NCI-H524 treated with DMSO at 0.1 percent for 48 hours (cell line): ENCODE measurements at places on chromosomes 2 and 18.
A peak's percentile ranks its signal among the peaks of the same experiment; 100 is the strongest.

GRCh38 chr2:62204998-62205496 is 9.1 kb downstream of the B3GNT2 start:
- no peak for DNase-seq

- DNase-seq, result peak; percentile 42
Observed at GRCh38 chr2:78077633-78078032, 555.5 kb upstream of the LRRTM4 start.

DNA sequence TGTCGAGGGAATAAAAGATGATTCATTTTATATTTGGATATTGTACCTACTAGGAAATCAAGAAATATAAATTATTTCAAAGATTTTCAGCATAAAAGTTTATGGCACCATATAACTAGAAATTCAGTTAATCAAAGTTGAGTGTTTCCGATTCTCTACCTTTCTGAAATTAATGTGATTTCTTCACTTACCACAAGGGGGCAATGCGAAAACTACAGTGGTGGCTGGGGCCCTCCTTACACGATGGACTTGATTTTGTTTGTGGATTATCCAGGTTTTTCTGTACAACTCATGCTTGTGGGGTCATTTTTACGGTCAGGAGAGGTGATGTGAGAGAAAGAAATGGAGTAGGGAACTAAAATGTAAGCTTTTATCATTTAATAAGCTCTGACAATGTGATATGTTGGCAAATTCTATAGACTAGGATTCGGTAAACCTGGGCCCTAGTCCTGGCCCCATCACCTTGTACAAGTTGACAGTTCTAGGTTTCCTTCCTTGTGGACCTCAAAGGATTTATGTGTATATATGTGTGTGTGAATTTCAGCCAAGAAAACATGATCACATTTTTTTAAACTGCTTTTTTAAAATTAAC is 47.6 kb downstream of the G6PC2 start:
- no peak for DNase-seq

DNA sequence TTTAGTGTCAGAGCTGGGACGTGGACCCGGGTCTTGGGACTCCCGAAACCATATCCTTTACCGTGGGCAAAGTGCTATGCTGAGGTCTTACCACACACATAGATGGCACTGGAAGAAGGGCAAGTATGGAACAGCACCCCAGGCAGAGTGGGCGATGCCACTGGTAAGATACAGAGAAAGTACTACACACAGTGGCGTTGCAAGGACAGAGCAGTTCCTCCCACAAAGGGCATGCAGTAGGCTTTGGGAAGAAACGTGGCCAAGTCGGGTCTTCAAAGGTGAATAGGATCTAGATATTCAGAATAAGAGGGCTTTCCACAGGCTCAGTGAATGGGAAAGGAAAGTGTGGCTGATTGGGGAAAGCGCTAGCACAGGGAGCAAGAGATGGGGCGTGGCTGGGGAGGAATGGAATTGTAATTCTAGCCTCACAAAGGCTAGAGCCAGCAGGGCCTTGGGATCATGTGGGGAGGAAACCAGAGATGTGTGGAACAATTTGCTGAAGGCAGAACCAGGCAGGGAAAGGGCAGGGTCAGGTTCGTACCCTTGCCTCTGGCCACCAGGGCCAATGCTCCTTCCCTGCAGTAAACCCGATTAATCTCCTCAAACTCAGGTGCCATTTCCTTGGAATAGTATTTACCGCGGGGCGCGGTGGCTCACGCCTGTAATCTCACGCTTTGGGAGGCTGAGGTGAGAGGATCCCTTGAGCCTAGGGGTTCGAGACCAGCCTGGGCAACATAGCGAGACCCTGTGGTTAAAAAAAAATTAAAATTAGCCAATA is 36.0 kb downstream of the PCBP1 start:
- no peak for DNase-seq

DNA sequence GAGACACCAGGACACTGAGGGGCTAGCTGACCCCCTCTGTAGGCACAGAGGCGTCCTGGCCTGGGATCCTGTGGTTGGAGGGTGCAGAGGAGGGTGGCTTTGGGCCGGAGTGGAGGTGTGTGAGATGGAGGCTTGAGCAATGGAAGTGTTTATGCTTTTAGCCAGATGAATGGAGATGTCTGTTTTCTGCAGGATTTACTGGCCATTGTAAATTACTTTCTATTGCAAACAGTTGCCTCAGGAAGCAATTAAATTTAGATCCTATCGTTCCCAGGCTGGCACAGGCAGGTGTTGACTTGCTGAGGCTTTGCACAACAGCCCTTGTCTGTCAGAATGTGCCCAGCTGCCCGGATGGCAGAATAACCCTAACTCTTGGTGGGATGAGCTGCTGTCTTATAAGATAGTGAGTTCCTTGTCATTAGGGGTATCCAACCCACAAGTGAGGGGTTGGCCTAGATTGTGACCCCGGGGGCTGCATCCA is 1.8 kb upstream of the ARID5A start:
- DNase-seq, result no peak

- no peak for DNase-seq
Observed at GRCh38 chr2:39266139-39266805, 22.5 kb upstream of the CDKL4 start.

DNA sequence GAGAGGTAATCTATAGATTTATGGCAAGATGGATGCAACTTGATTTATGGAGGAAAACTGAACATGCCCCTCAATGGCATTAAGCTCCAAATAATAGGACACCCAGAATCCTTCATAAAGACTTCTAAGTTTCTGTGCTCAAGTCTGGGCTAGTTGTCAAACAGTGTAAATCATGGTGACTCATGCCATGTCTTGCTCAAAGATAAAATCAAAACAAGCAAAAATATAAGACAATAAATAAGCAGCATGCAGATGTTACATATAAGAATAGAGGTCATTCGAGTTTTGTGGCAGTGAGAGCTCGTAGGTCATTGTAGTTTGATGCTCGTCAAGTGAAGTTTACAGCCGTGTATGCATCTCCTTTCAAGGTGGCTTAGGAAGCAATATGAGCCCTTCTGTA is 403.2 kb downstream of the THSD7B start:
- DNase-seq, result no peak

DNA sequence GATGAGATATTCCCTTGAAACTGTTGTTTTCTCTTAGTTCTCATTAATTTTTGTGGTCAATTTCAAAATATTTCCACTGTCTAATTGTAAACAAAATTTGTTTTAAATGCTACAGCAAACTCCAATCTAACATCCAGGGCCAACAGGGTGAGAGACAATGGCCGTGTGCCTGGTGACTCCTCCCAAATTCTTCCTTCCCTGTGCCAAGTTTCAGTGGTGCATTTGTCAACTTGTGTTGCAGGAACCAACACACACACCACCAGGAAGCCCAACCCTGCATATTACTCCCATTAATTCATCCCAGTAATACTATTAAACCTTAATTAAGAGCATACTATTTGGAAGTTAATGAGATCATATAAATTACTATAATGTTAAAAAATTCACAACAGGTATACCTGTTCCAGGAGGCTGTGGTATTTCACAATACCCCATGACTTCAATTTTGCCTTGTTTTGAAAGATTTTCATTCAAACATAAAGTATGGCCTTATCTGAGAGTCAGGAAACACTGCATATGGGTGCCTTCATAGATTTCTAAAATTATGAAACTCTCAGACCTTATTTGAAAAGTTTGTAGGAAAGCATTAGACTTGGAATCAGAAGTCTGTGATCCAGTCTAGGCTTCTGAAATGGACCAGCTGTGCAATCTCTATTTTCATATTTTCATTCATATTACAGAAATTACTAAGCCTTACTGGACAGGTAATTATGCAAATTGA is 1.1 kb downstream of the SERPINB2 start:
- no peak for DNase-seq

GRCh38 chr2:52512760-52513159 is 1254.8 kb upstream of the CHAC2 start:
- no peak for DNase-seq

DNA sequence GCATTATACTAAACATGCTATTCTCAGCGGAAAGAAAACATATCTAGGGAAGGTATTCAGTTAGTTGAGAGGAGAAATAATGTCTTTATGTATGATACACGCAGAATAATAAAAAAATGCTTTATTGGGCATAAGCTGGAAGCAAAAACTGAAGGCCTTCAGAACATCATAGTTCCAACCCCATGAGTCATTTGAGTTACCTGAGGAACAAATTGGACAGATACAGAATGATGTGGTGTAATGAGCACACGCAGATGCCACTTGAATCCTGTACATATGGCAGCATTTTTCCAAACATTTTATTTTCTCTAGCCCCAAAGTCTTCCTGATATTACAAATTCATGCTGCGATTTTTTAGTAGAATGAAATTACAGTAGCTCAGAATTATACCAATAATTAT is 23.2 kb upstream of the TRIB2 start:
- no peak for DNase-seq

DNA sequence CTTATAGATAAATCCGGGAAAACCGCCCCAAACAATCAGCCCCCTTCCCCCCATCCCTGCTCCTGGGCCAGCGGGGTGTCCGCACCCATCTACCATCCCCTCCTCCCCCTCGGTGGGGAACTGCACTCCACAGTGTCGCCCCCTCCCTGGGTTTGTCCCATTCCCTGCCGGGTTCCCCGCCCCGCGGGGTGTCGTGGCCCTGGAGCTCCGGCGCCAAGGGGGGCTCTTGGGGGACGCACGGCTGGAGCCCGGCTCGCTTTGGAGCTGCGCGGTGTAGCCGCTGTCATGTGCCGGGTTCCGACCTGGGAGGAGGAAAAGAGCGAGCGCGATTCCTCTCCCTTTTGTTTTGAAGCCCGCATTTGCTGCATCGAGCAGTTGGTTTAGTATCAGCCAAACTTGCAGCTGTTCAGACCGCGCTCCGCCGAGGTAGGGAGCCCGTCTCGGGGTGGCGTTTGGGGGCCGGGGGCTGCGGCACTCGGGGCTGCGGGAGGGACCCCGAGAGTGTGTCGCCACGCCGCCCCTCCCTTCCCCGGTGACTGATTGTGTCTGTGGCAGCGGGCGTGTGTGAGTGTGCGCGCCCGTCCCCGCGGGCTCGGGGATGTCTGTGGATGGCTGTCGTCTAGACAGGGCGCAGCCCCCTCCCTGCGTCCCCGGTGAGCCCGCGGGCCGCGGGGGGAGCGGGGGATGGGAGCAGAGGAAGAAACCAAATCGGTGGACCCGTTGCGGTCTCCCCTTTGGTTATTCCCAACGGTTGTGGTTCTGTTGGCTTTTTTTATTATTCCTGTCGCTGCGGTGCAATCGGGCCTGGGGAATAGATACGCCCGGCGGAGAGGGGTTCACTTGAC is 797 bp downstream of the CTIF start:
- DNase-seq, result no peak

GRCh38 chr2:237407700-237408099 is 6.3 kb downstream of the COL6A3 start:
- DNase-seq, result no peak

DNA sequence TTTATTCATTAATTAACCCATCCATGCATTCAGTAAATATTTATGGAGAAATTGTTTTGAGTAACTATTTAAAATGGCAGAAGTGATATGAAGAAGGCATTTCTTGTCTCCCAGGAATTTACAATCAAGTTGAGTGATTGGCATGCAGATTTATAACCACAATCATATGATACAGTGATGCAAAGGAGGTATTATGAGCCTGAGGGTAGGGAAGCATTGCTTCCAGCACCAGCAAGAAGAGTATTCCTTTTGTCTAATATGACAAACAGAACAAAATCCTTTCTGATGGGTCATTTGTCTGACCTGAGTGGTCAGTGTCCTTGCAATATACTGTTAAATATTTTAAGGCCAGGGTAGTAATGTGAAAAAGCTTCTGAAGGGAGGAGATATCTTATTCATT is 244.2 kb upstream of the RGPD4 start:
- DNase-seq, result no peak

DNA sequence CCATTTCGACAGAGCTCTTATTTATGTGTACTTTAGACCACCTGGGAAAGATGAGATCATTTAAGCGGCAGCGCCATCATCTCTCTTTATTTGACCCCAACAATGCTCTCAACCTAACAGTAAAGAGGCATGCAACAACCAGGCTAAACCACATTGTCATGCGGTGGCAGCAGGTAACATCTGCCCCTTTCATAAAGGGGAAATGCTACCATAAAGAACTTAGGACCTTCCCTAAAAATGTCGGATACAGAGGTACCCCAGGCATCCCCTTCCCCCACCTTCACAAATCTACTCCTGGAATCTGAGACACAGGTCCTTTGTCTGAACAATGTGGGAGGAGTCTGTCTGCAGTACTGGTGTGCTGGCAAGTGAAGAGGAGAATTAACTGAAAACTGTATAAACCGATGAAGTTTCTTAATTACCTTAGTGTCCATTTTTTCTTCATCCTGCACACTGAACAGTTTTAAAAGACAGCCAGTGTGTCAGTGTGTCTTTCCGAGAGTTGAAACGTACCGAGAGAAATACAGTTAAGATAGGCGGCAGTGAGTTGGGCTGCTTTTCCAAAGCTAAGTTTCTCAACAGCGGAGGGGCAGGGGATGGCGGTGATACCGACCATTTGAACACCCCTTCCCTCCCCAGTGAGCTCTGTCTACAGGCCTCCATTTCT is 1.9 kb downstream of the MEX3C start:
- peak; percentile 48 for DNase-seq

DNA sequence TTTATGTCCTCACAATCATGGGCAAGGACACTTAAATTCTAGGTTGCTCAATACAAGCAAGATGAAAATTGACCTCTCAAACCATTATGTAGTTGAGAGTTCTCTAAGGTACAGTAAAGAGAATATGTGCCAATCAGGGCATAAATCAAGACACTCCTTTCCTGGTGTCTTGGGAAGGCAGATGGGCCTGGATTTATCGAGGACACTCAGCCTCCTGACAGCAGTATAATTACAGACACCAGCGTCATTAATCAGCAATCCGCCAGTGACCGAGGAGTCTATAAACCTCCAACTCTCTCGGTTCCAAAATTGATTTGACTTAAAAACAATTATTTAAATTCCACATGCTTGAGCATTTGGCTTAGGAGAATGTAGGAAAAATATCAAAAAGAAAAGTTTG is 75.7 kb upstream of the DAPL1 start:
- peak; percentile 48 for DNase-seq

- no peak for DNase-seq
Observed at GRCh38 chr2:108612514-108613183, 78.4 kb downstream of the LIMS1 start.

- DNase-seq, result no peak
Observed at GRCh38 chr2:88114889-88115288, 13.0 kb downstream of the FABP1 start.

GRCh38 chr2:16392647-16393499 is 272.8 kb downstream of the CYRIA start:
- DNase-seq, result no peak
